ENCODE measurements at places on chromosomes 11 and 22.

GRCh38 chr11:85182441-85183387 lies 444.4 kb downstream of the DLG2 start:
- no peak for DNase-seq

- no peak for DNase-seq
Measured at GRCh38 chr22:17570851-17571631, 7.7 kb downstream of the SLC25A18 start.

DNA sequence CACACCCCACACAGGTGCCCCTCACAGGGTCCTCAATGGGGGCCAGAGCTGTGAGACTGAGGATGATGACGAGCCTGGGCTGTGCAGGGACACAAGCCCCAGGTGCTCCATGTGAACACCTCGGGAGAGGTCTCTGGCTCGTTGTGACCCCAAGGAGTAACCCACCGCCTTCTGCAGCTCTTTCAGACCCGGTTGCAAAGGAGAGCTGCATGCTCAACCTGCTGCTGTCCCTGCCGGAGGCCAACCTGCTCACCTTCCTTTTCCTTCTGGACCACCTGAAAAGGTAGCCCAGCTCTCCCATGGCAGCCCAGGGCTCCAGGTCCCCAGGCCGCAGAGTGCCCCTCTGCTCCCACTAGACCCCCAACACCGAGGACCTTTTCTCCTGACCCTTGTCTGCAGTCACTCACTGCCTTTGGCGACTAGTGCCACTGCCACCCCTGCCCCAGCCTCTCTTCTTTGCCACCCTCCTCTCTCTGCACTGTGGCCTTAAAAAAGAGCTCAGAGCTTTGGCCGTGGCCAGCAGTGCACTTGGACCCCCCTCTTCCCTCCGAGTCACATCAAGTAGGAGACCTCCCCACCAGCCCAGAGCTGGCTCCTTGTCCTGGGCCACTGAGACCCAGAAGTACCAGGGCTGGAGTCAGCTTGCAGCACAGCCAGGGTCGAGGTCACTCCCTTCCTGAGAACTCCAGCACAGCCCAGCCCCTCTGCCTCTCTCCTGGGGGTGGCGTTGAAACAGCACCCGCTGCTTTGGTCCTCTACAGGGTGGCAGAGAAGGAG lies 133.7 kb downstream of the BCR start:
- peak; percentile 40 for DNase-seq

GRCh38 chr11:57585301-57585700 lies 12.2 kb upstream of the SERPING1 start:
- DNase-seq = no peak

GRCh38 chr11:33542921-33543320 lies 157.7 kb downstream of the C11orf91 start:
- peak; percentile 56 for DNase-seq

- DNase-seq = no peak
Measured at GRCh38 chr11:102343809-102344208, 3.2 kb upstream of the BIRC2 start.

DNA sequence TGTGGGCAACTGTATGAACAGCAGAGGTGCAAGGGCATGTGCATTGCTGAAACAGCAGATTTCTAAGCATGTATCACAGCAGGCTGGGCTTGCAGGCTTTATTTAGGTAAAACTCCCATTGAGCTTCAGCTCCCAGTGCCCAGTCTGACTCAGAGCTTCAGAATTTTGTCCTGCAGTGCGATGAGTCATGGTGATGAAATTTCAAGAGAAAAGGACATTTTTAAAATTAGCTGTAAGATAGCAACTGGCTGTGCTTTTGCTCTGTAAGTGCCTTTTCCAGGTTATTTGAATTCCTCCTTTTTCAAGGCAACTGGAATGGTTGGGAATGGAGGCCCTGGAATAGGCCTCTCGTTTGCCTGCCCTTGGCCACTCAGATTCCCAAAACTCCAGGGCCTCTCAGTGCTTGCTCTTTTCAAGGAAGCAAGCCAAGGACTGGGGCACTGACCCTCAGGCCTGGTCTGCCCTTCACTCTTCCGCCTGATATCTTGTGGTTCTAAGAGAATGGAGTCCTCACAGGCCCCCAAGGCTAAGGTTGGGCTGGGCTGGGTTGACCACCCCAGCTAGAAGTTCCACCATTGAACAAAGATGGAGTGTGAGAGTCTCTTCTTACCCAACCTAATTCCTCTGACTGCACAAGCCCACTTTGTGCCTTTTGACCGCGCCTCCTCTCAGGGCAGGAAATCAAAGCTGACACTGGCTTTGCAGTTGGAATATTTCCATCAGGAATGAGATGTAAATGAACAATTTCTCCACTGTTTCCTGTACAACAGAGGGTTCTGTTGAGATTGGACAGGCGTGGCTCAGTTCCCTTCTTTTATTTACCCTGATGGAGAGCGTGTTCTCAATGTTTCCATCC lies 59.5 kb upstream of the PRSS23 start:
- DNase-seq = no peak

DNA sequence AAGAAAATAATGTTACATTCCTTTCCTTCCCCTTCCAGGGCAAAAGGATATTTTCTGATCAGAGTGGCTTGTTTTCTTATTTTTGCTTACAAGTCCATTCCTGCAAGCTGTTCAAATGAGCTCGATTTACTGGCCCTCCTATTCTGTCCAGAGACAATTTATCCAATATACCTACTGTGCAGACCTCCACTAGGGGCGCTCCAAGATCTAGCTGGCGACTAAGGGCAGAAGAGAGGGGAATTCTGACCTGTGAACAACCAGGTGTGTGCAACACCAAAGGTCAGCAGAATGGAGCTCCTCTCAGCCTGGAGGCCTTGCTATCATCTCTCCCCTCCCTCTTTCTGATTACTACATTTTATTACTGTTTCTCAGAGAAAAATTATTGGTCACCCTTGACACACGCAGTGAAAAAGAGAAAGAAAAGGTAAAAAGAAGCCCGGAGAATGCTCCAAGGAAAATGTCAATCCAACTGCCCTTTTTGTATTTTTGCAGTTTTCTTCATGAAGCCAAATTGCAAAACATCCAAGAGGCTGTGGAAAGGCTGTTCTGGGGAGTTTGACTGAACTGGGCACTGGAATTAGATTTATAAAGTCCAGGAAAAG lies 3.2 kb downstream of the SEZ6L start:
- peak; percentile 56 for DNase-seq

DNA sequence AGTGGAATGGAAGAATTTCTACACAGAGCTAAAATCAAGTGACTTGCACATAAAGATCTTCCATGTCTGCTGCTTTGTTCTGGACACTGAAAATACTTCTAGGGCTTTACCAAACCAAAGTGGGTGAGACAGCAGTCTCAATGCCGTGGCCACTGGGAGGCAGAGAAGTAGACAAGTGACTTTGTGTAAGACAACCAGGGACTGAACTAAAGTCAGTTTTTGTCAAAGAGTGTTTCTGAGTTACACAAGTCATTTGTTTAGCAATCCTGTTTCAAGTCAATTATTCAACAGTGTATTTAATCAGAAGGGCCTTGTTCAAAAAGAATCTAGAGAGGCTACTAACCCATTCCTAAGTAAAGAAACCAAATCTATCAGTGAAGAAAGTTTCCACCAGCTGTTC lies 46.6 kb downstream of the TCP11L1 start:
- no peak for DNase-seq

DNA sequence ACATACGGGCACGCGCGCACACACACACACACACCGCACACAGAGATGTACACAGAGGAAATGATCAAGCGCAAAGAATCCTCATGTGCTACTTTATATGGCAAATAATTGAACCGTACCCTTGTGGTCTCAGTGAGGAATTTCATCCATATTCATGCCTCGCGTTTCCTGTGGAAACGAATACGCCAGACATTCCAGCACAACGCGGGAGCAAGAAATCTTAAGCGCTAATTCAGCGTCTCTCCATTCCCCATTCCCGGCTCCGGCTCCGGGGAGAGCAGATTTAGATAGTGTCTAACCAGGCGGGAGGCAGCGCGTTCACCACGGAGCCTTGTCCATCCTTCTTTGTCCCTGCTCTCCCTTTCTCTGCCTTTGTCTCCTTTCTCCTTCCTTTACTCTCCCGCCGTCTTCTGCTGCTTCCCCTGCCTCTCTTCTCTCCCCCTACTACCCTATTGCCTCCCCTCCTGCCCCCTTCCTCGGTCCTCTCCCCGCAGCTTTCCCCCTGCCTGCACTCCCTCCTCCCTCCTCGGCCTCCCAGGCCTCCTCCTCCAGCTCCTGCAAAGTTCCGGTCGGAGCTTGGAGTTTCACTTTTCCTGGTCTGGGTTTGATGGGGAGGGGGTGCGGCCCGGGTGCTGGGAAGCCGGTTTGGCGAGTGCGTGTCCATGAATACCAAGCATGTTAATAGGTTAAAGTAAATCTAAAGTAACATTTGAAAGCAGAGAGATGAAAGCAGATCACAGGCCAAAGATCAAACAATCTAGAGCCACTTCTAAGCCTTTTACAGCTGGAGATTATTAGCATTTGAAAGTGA lies 579.3 kb downstream of the BUD13 start:
- no peak for DNase-seq

- DNase-seq = no peak
Measured at GRCh38 chr11:110207123-110207522, 89.3 kb downstream of the RDX start.

GRCh38 chr11:15136166-15136565 lies 21.4 kb downstream of the INSC start:
- DNase-seq = no peak

GRCh38 chr11:133966921-133967598 lies 10.3 kb upstream of the IGSF9B start:
- peak; percentile 90 for DNase-seq

DNA sequence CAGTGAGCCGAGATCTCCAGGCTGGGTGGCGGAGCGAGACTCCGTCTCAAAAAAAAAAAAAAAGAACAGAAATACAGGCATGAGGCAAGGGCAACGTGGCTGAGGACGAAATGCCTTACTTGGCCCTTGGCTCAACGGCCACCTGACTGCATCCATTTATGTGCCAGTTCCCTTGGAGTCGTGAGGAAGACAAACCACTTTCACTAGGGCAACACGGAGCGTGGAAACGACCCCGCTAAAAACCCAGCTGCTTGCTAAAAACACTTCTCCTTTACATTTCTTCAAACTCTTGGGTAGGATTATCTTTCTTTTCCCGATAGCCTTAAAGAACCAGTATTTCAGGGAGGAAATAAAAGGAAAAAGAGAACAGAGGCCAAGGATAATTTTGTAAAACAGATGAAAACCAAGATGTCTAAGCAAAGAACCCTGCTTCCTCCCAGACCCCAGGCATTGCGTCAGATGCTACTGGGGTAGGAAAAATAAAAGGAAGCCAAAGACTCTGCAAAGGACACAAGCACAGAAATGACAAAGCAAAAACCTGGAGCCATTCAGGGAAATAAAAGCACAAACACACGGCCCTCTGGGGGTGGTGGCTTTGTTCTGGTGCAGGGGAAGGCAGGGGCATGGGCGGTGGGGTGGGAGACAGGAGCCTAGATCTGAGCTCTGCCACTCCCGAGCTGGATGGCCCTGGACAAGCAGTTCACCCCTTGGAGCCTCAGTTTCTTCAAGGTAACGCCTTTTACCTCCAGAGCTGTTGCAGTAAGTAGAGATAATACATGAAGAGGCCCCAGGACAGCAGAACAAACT lies 37.0 kb downstream of the PC start:
- no peak for DNase-seq

- DNase-seq = no peak
Measured at GRCh38 chr11:93917673-93918072, 67.3 kb upstream of the VSTM5 start.

- DNase-seq = no peak
Measured at GRCh38 chr22:47044722-47045535, 282.5 kb downstream of the TBC1D22A start.

- DNase-seq = no peak
Measured at GRCh38 chr11:124429599-124429998, 4.9 kb upstream of the OR8B4 start.

DNA sequence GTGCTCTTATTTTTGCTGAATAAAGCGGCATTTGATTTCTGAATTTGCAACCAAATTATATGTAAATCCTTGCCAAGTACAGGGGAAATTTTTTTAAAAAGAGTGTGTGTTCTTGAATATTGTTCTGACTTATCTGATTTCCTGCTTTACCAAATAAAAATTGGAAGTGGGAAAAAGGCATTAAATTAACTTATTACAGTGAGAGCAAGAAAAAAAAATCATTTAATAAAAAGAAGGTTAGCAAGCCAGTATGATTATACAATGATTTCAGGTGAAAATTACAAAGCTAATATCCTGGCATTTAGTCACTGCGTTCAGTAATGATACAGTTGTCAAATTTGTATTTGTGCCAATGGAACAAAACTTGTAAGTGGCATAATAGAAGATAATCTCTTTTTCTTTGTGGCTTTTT lies 82.1 kb upstream of the PPARA start:
- DNase-seq = no peak

GRCh38 chr11:131662993-131663392 lies 292.6 kb downstream of the NTM start:
- DNase-seq = no peak

GRCh38 chr22:32764330-32765131 lies 37.0 kb upstream of the TIMP3 start:
- no peak for DNase-seq

- no peak for DNase-seq
Measured at GRCh38 chr11:58787903-58788302, 56.2 kb upstream of the GLYAT start.

DNA sequence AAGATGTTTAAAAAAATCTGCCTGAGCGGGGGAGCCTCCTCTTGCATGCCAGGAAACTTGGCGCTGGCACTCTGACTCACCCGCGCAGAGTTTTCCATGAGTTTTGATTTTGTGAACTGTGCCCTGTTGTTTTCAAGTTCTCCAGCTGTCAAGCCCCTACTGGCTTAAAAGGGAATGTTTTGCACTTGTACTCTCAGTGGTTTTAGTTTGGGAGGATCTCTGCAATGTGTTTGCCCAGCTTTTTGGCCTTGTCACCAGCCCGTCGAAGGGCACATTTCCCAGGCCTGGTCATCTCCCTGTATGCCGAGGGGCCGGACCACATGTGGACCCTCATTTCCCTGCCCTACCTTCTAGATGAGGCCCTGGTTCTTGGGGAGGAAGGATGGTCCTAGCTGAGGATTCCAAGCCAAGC lies 12.2 kb downstream of the MRGPRF start:
- no peak for DNase-seq

GRCh38 chr22:42214633-42215415 lies 55.6 kb downstream of the TCF20 start:
- no peak for DNase-seq

DNA sequence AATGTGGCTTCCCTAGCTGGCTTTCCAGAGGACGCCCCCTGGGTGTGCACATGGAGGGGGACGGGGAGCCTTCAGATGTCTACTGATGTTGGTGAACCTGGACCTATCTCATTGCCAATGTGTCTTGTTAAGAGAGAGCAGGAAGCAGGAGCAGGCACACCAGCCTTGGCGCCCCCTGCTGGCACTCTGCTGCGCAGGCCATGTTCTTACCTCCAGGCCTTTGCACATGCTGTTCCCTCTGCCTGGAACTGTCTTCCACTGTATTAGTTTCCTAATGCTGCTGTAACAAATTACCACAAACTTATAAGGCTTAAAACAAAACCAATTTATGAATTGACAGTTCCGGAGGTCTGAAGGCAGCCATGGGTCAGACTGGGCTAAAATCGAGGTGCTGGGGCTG lies 23.6 kb upstream of the MN1 start:
- DNase-seq = peak; percentile 73
